ENCODE measurements at places on chromosomes 3 and 15.

DNA sequence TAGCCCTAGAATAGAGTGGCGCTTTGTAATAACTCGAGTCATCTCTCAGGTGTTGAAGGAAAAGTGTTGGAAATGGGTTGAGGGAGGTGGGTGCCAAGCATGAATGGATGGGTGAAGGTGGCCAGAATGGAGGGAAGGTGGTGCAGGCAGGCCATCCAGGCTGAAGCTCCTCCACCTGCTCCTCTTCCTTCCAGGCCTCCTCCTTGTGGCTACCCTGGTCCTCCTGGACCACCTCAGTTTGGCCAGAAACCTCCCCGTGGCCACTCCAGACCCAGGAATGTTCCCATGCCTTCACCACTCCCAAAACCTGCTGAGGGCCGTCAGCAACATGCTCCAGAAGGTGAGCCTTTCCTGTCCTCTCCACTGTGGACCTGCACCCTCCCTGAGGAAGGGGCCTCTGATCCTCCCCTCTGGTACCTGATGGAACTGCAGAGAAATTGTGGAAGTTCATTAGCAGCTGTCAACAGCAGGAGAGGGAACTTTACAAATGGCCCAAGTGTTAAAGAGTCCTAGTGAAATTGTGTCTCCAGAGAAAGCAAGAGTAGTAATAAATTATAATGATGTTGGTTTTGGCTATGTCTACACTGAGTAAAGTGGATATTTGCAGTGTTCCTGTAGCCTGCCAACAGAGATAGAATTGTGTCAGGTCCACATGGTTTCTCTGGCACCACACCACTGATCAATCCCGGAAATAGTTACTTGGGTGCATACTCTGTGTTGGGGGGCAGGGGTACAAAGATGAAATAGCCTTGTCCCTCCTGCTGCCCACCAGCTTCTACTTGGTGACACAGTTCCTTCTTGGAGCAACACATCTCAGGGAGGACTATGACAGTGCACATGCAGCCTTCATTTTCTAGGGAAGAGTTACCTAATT lies 1.6 kb downstream of the IL12A start:
- DNase-seq, result no peak

DNA sequence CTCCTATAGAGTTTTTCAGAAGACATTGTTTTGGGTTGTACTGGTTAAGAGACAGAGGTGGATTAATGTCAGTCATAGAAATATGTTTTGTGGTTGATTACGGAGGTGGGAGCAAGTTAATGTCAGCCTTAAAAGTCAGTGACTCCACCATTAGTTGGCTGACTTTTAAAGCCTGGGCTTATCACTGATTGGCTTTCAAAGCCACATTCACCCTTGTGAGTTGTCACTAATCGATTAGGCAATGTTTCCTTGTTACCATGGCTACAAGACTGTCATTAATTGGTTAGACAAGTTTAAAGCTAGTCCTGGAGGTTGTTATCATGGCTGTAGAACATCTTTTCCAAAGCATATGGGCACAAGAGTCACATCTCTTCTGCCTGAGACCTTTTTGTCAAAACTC lies 73.0 kb downstream of the NEO1 start:
- DNase-seq, result no peak

DNA sequence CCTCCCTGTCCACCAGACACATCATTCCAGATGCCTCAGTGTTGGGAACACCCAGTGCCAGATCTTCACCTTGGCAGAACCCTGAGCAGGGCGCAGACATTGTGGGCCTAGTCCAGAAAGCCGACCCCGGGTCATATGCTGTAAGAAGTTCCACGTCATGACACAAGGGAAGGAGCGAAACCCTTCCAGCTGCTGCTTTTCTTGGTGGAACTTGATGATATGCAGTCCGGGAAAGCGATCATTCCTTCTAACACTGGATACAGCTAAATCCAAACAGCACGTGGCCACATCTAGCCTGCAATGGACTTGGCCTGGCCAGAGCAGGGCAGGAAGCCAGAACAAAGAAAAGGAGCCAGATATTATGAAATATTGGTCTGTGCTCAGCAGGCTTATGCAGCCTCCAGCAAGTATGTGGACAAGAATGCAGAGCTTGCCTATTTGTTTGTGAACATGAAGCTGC lies 22.0 kb downstream of the GASK1A start:
- no peak for DNase-seq

GRCh38 chr3:16520970-16521881 lies 7.7 kb upstream of the RFTN1 start:
- no peak for DNase-seq

GRCh38 chr15:78065284-78065872 lies 12.1 kb downstream of the TBC1D2B start:
- DNase-seq, result no peak

- no peak for DNase-seq
Observed at GRCh38 chr3:45269952-45270351, 43.9 kb upstream of the TMEM158 start.

DNA sequence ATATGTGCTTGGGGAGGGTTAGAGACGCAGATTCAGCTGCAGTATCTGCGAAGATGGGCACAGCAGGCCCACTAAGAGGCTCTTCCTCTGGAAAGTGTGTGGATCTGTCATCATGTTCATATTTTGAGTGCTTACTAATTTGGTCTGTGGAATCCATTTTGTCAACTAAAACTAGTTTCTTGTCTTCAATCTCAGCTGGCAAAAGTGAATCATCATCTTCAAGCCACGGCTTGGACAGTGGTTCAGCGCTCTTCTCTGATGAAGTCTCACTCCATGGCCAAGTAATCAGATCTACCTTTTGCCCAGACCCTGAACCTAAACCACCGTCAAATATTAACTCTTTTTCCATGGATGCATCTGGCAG lies 76.2 kb downstream of the IMPG2 start:
- DNase-seq, result no peak

GRCh38 chr3:104521606-104522336 lies 844.9 kb upstream of the ALCAM start:
- DNase-seq, result no peak

GRCh38 chr15:77634266-77634962 lies 1.7 kb upstream of the LINGO1 start:
- DNase-seq, result peak; percentile 72

GRCh38 chr3:16721494-16721893 lies 116.3 kb upstream of the DAZL start:
- DNase-seq, result no peak

- DNase-seq, result no peak
Observed at GRCh38 chr3:41717641-41718040, 244.3 kb downstream of the ULK4 start.

DNA sequence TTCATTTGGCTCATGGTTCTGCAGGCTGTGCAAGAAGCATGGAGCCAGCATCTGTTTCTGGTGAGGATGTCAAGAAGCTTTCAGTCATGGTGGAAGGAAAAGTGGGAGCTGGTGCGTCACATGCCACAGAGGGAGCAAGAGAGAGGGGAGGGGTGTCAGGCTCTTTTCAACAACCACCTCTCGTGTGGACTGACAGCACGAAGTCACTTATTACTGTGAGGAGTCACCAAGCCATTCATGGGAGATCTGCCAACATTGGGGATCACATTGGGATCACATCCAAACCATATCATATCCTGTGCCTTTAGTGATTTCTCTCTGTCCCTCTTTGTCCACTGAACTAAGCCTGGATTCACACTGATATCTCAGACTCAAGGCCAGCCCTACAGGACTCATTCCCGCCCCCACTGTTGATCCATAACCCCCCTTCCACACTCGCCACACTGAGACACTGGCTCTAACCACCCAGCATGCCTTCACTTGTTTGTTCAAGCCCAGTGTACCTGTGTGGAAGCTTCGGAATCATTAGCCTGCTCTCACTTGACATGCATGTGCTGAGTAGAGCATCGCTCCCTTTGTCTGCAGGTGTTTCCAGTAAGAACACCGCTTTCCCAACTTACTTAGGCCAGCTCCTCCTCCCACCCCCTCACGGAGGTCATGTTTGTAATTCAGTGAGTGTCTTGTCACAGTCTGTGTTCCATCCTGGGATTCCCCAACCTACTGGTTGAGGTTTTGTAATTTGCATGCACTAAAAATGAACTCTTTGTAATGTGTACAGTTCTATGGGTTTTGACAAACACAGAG lies 132.2 kb downstream of the KLF13 start:
- peak; percentile 58 for DNase-seq

DNA sequence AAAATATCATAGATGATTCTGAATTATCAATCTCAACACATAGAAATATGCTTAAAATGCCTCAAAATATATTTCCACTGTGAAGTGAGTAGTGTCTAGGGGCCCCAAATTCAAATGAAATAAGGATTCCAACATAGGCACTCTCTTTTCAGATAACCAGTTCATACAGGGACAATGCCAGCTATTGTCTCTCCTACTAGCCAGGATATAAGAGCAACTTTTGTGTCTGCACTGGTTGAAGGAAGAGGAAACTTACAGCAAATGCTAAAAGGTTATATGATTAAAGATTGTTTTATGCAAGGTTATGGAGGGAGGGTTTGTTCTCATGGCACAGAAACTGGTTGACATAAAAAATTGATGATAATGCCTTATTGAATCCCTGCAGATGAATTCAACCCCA lies 579.4 kb upstream of the ALCAM start:
- no peak for DNase-seq

DNA sequence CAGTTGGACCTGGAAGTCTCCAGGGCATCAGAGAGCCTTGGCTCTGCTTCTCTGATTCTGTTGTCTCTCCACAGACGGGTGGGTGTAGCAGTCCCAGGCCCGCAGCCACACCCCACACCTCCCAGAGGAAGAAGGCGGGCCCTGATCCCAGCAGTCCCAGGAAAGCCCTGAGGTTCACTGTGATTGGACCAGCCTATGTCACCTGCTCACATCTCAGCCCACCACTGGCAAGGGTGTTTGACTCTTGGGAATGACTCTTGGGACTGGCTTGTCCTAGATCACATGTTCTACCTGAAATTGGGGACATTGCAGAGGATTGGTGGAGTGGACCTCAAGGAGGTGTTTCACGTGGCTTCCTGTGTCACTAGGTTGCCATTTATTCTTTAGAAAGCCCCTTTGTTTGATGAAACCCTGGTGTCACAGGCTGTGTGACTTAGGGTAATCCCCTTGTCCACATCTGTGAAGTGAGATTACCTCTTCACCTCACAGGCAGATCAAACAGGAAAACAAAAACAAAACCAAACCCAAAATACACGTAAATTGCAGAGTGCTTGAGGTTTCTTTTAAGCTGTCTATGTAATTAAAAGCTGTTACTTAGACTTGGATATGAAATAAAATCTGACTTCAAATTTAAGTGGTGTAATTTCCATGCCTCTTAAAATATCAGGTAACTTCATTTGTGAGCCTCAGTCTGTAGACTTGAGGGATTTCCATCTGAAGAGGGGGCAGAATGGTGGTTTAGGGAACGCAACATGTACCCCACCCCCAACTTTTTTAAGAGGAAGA lies 26.7 kb downstream of the FLNB start:
- DNase-seq, result peak; percentile 58

GRCh38 chr15:80662129-80662528 lies 33.0 kb upstream of the ABHD17C start:
- no peak for DNase-seq

DNA sequence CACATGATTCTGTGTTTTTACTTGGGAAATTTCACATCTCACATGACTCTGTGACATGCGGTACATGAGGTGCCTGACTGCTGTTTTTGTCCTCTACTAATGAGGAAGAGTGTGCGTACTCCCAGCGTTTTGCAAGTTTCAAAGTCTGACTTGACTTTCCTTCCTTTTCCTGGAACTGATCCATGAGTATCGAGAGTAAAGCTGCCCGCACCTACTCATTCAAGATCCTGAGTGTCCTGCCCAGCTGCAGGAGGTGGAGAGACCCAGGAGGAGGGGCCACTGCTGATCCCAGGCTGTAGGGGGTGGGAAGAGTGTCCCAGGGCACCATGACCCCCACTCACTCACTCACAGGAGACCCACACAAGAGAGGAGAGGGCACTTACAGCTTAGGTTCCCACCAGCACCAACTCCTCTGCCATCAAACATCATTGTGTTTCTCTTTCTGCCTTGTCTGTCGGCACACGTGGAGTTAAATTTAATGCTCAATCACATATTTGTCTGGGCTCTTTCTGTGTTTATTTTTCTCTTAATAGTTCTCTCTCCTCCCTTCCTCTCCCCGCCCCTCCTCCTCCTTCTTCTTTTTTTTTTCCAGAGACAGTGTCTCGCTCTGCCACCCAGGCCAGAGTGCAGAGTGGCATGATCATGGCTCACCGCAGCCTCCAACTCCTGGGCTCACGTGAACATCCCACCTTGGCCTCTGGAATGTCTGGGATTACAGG lies 1.4 kb downstream of the CCR5AS start:
- DNase-seq, result no peak

DNA sequence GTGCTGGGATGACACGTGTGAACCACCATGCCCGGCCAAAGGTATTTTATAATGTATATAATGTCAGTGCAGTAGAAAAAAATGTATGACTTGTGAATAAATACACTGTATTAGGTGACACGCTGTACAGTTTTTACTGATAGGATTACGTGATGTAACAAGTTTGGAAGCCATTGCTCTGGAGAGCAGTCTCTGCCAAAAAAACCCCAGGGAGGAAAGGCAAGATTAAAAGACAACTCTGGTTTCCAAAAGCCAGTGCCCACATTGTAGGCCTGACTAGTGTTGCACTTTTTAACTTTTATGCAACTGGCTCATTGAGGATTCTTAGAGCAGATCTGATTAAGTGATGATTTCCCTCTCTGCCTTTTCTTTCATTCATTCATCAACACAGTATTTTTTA lies 62.0 kb upstream of the SLC2A2 start:
- DNase-seq, result no peak

DNA sequence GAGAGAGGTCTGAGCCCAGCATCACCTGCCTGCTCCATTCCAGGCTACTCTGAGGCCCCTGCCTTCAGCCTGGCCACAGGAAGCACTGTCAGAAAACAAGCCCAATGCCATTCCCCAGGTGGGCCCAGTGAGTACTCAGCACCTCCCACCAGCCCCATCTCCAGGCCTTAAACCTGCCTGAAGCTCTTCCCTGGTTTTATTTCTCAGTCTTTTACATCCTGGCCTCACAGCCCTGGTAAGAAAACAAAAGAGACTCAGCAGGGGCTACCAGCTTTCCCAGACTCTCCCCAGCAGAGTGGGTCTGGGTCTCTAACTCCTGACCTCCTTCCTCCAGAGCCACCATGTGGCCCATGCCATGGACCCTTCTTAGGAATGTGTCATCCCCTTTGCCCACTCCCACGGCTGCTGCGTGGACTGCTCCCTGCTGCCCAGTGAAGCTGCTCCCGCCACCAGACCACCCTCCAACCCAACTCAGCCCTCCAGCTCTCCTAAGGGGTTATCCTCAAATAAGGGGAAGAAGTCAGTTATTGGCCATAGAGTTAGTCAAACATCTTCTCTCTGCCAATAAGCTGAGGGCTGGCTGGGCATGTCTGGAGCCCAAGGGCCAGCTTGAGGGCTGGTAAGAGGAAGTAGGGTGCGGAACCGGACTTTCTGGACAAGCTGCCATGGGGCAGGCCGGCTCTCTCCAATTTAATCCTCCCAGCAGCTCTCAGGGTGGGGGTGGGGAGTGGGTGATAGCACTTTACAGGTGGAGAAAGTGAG lies 116.7 kb upstream of the LINGO1 start:
- no peak for DNase-seq

- DNase-seq, result no peak
Observed at GRCh38 chr3:38343797-38344594, 2.6 kb upstream of the XYLB start.

- DNase-seq, result no peak
Observed at GRCh38 chr3:43055393-43055792, 50.5 kb downstream of the POMGNT2 start.
